NAMALWA (cell line): ENCODE measurements at places on chromosomes 3 and 15.
A peak's percentile ranks its signal among the peaks of the same experiment; 100 is the strongest.

DNA sequence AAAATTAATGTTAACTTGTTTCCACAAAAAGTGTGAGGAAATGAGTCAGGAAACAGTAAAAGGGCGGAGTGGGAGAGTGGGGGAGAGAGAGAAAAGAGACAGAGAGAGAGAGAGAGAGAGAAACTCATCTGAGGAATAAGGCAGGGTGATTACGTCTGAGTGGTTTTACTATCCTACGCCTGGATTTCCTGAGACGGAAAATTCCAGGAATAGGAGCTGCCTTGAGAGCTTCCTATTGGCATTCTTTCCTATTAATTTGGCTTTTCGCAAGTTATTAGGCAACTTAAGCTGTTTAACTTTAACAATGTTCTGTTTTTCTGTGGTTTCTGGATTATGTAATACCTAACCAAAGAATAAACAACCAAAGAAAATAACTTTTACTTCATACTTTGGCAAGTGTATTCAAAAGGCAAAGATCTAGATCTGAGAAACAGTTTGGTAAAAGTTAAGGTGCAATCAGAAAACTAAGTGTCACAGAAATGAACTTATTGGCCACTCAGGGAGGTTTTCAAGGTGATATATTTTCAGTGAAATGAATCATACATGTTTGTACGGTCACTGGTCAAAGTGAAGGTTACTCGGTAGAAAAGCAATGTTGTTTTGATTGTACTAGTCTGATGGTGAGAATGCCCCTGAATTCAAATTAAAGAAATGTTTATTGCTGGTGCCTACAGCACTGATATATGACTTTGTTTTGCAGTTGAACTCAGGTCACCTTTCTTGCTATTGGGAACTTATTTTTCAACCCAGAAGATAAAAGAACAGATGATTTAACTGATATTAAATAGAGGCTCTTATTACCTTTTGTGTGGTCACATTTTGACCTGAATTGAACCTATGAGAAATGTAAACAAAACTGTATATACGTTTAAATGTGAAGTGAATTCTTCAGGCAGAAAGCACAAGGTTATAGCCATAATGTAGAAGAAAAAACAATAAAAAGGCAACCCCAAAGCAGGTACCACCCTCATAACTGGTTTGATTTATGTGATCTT lies 39.9 kb upstream of the TNFSF10 start:
- no peak for DNase-seq

DNA sequence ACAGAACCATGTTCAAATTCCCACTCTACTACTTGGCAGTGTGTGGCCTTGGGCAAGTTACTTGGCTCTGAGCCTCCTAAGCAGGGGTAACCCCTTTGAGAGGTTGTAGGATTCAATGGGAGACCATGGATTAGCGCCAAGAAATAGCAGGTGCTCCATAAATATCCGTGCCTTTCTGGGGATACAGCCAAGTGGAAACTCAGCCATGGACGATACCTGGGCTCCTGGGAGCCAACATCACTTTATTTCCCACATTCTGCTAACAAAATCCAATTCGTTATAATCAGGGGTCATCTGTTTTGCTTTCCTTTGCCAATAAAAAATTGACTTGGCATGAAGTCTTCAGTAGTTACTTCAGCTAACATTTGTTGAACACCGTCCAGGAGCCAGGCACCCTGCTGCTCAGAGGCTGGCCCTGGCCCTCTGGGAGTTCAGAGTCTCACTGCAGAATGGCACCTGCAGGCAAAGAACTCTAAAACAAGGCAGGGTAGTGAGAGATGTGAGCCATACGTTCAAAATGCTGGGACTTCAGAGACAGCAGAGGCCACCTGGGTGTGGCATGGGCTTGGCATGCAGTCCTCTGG lies 42.3 kb downstream of the ZDHHC19 start:
- no peak for DNase-seq

DNA sequence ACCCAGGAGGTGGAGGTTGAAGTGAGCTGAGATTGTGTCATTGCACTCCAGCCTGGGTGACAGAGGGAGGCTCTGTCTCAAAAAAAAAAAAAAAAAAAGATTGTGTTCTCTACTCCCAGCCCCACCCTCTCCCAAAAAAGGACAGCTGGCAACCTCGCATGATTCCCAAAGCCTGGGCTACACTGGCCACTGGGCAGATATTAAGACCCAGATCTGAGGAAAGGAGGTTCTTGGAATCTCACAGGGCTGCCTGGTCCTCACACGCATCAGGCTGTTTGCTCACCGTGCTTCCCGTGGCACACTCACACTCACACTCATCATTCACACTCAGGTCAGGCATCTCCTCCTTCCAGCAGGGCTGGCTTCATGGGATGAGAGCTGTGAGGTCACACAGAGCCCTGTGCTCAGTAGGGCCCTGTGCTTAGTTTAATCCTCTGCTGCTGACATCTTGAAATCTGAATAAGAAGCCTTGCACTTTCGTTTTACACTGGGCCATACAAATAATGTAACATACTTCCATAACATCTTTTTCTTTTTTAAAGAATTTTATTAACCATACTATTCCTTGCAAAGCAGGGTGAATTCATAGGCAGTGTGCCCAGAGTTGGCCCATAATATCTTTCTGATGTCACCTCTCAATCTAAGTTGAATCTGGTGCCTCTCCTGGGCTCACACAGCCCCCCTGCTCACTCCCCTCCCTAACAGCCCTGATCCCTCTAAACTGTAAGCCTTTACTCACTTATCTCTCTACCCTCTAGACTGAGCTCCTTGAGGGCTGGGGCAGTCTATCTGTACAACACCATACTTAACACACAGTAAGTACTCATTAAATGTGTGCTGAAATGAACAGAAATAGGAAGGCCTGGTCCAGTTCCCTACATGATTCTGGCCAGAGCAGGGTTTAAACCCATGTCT lies 50.2 kb upstream of the C15orf39 start:
- no peak for DNase-seq

GRCh38 chr3:132006605-132007204 lies 28.1 kb downstream of the CPNE4 start:
- peak; percentile 68 for DNase-seq

DNA sequence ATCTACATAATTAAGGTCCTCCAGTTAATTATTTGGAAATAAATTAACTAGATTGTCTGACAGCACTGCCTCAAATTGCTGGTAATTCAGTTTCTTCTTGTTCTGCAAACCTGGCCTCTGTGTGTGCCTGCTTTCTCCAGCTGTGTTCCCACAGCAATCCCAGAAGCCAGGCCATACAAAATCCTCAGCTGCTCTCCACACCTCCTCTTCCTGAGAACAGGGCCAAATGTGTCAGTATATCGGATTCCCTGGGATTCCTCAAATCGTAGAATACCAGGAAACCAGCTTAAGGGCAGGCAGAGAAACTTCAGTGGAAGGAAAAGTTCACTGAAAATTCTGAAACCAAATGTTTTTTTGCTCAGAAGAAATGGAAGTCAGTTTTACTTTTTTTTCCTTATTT lies 261.4 kb downstream of the ZMAT3 start:
- no peak for DNase-seq

DNA sequence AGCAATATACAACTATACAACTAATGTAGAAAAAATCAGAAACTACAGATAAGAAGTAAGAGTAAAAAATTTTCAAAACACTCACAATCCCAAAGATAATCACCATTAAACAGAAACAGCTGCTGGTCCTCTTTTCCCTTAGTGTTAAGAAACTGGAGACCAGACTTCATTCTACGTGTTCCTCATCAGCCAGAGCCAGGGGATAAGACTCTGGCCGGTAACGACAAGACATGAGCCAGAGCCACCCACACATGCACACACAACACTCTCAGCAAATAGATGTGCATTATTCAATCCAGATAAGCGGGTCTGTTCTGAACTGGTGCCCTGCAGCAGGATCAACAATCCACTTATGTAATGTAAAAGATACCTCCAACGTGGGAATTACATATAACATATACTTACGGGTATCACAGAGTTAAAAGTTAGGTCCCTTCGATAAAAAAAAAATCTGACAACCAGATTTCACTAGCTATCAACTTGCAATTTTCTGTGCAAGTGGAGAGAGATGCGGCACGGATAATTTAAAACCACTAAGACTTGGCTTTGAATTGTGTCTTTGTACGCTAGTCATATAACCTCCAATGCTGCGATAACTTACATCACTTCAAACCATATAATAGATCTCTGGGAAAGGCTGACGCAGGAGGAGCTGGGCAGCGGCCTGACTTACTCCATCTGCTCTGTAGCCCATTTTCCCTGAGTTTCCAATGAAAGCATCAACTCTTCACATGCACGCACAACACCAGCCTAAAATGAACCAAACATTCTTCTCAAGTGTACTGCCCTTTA lies 17.8 kb downstream of the PRICKLE2 start:
- DNase-seq, result no peak

- DNase-seq, result peak; percentile 78
These were observed 10.5 kb upstream of the SLITRK3 start for GRCh38 chr3:165206454-165207266.

- DNase-seq, result peak; percentile 30
These were observed 54.0 kb downstream of the B3GNT5 start for GRCh38 chr3:183306798-183307671.

- DNase-seq, result peak; percentile 22
These were observed 37.0 kb downstream of the PARP16 start for GRCh38 chr15:65249641-65250040.

DNA sequence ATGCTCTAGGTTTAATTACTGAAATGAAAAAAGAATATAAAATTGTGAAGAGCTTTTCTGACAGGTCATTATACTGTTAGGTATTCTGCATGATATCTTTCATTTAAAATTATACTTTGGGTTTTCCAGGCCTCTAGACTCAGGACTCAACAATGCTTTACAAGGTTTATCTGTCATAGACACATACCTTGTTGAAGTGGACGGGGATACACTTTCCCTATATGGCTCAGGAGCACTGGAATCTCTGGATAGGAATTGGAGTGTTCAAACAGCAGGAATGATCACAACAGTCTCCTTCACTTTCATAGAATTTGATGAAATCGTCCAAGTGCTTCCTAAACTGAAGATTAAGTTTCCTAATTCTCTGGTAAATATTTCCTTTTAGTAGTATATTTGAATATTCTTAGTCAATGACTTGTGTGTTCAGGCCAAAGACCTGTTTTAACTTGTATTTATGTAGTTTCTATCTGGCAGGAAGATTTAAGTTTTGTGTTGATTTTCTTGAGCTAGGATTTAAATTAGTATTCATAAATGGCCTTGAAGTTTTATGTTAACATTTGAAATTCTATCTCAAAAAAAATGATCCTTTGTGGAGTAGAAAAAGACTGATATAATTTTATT lies 106.9 kb upstream of the THSD4 start:
- DNase-seq, result no peak

DNA sequence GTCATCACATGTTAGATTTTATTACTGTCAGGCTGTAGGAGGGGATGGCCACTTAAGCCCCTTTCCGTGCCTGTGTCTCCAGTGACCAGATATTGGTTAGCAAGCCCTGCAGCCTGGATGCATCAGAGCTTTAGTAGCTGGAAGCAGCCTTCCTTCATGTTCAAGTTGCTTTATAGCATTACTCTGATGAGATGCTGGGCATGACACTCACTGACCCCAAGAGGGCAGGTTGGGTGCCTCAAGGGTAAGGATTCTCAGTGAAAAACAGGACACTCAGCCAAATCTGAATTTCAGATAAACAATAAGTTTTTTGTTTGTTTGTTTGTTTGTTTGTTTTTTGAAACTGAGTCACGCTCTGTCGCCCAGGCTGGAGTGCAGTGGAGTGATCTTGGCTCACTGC lies 68.5 kb upstream of the PTX3 start:
- no peak for DNase-seq

GRCh38 chr15:41603941-41604911 lies 45.2 kb downstream of the TYRO3 start:
- DNase-seq, result peak; percentile 66

GRCh38 chr3:141413391-141413790 lies 45.1 kb downstream of the ZBTB38 start:
- no peak for DNase-seq

- DNase-seq, result no peak
These were observed 1179.9 kb downstream of the ZPLD1 start for GRCh38 chr3:103614719-103615118.

GRCh38 chr15:41629463-41629862 lies 30.7 kb upstream of the MGA start:
- DNase-seq, result no peak

DNA sequence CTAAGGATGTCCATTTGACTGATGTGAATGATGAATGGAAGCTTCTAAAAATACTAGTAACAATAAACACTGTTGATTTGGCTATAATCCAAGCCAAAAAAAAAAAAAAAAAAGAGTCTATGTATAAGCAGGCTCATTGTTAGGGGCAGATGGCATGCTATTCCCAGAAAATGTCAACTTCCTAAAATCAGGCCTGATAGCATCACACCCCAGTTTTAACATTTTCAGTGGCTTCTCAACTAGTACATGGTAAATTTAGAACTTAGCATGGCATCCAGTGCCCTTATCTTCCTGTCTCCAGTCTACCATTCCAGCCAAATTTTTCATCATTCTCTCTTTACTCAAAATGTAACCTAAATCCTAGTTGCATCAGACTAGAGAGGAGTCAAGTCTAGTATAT lies 288.2 kb upstream of the ZNF385D start:
- no peak for DNase-seq

DNA sequence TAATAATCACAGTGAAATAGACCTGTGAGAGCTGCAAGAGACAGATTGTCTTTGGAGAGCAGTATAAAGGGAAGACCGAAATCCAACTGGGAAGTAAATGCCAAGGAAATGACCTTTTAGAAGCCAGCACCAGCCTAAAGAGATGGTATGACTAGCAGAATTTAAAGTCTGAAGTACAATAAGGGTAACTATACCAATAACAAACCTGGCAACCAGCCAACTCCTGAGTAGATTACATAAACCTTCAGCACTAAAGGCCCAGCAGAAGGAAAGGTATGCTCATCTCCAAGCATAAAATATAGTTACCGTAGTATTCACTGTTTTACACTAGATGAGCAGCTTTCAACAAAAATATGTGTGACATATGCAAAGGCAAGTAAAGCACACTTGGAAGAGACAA lies 155.1 kb upstream of the SATB1 start:
- peak; percentile 15 for DNase-seq

DNA sequence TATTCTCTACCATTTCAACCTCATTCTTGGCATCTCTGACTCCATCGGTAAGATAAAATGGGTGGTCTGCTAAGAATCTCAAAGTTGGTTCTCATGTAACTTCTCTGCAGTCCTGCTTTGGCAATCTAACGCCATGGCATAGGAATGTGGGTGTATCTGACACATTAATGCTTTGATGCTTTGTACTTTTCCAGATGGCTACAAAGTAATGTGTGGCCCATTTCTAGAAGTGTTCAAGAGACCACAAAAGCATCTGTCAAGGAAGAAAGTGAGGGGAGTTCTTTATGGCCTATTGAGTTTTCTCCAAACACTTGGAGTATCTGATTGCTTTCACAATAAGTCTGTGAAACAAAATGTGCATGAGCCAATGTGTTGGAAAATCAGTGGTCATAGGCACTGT lies 339.9 kb upstream of the TGFBR2 start:
- no peak for DNase-seq

- peak; percentile 27 for DNase-seq
These were observed 28.3 kb downstream of the STARD5 start for GRCh38 chr15:81295486-81296121.

DNA sequence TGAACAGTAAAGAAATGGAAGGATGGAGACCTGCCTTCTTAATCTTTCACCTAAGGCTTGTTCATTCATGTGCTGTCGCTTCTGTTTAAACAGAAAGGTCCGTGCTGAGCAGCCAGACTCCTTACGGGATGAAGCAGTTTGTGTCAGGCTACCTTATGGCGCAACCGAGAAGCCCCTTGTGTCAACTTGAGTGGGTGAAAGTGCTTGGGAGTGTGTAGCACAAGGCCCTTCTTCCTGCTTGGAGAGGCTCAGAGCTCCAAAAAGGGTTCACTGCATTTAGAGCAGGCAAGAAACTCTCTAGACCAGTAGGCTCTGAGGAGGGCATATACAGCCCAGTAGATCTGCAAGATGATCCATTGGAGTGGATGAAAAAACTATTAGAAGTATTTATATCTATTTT lies 16.0 kb downstream of the CAPN3 start:
- DNase-seq, result no peak
